ENCODE measurements at places on chromosomes 3 and 15. TPM values are rescaled to one million over a fixed set of nuclear protein-coding genes. Genes with fewer than 3 reads are reported as not detected.

GRCh38 chr3:169618894-169619792 is 44.4 kb downstream of the MECOM start:
- H3K36me3 ChIP-seq = no peaks in the 10 kb centered on the region
- DNase-seq = no peak
- H3K4me1 ChIP-seq = no peaks in the 10 kb centered on the region
- H3K27me3 ChIP-seq = no peaks in the 10 kb centered on the region

- H3K27me3 ChIP-seq = no peaks in the 10 kb centered on the region
- no peaks in the 10 kb centered on the region for H3K36me3 ChIP-seq
- no peaks in the 10 kb centered on the region for H3K4me1 ChIP-seq
- no peak overlapping the region for H3K27ac ChIP-seq
Observed at GRCh38 chr15:99185414-99186130, 63.8 kb downstream of the TTC23 start.

The ITGA11 gene
- not detected for total RNA-seq

DNA sequence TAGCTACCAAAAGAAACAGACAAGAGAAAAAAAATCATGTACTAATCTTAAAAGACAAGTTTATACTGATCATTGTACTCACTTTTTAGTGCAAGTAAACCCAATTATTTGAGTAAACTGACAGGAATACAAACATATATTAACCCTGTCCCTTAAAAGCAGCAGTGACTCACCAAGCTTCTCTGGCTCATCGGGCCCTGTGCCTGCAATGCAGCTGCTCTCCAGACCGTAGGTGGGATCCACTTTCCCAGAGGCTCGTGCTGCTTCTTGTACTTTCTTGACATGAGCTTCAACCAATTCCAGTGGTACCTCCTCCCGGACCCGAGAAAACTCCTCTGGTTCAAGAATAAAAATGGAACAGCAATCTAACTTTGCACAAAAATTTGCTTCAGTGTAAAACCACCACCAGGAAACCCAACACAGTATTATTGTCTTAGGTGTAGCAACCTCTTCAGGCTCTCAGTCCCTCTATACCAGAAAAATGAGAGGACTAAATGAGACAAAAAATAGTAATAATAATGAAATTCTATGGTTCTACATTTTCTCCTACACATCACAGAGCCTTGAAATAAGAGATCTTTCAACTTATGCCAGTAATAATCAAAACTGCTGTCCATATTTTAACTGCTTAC is 82.6 kb upstream of the CSPG5 start:
- H3K27me3 ChIP-seq = no peaks in the 10 kb centered on the region
- H3K4me1 ChIP-seq = no peaks in the 10 kb centered on the region
- no peak overlapping the region for H3K27ac ChIP-seq
- no peak overlapping the region for H3K4me3 ChIP-seq

DNA sequence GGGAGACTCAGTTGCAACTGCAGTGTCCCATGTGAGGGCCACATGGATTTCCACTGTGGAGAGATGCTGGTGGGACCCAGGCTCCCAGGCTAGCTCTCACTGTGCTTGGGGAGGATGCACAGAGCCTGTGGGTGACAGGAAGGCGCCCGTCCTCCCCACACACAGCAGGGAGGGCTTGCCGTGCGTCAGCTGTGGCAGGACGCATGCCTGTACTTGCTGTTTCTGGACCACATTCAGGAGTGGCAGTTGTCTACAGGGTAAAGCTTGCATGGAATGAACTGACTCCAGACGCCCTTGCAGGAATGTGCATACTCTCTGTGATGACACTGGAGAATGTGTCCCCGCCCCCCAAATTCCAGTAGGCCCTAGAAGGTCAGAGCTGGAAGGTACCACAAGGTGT is 63.8 kb upstream of the SNRPA1 start:
- H3K36me3 ChIP-seq = no peaks in the 10 kb centered on the region
- DNase-seq = no peak
- no peaks in the 10 kb centered on the region for H3K27me3 ChIP-seq
- H3K27ac ChIP-seq = no peak overlapping the region
- H3K4me1 ChIP-seq = no peaks in the 10 kb centered on the region
- H3K4me3 ChIP-seq = no peak overlapping the region

GRCh38 chr3:101851072-101851770 is 1.9 kb downstream of the NFKBIZ start:
- 0 out of 2 replicates have a peak, but pooled peaks cover 3% of the 10 kb centered on the region for H3K27me3 ChIP-seq
- H3K4me1 ChIP-seq = peaks cover 18% of the 10 kb centered on the region
- DNase-seq = no peak
- H3K4me3 ChIP-seq = peak overlapping the region; percentile 81

- no peaks in the 10 kb centered on the region for H3K36me3 ChIP-seq
- no peak overlapping the region for H3K4me3 ChIP-seq
- H3K4me1 ChIP-seq = no peaks in the 10 kb centered on the region
- H3K27me3 ChIP-seq = no peaks in the 10 kb centered on the region
- H3K27ac ChIP-seq = no peak overlapping the region
- DNase-seq = no peak
Observed at GRCh38 chr3:62167566-62168262, 205.6 kb downstream of the FEZF2 start.

- H3K4me1 ChIP-seq = no peaks in the 10 kb centered on the region
- no peak overlapping the region for H3K4me3 ChIP-seq
- no peaks in the 10 kb centered on the region for H3K36me3 ChIP-seq
- no peaks in the 10 kb centered on the region for H3K27me3 ChIP-seq
Observed at GRCh38 chr15:94056314-94056713, 175.0 kb upstream of the MCTP2 start.

- H3K27ac ChIP-seq = no peak overlapping the region
- no peaks in the 10 kb centered on the region for H3K4me1 ChIP-seq
- H3K36me3 ChIP-seq = no peaks in the 10 kb centered on the region
- no peak for DNase-seq
Observed at GRCh38 chr3:145865399-145866018, 295.5 kb downstream of the PLOD2 start.

- no peaks in the 10 kb centered on the region for H3K4me1 ChIP-seq
- no peaks in the 10 kb centered on the region for H3K36me3 ChIP-seq
- no peak overlapping the region for H3K27ac ChIP-seq
- H3K4me3 ChIP-seq = no peak overlapping the region
- no peaks in the 10 kb centered on the region for H3K27me3 ChIP-seq
- DNase-seq = no peak
Observed at GRCh38 chr3:182568261-182568660, 225.0 kb upstream of the ATP11B start.

- H3K27me3 ChIP-seq = no peaks in the 10 kb centered on the region
- H3K4me1 ChIP-seq = no peaks in the 10 kb centered on the region
- H3K4me3 ChIP-seq = no peak overlapping the region
- no peak overlapping the region for H3K27ac ChIP-seq
- H3K36me3 ChIP-seq = no peaks in the 10 kb centered on the region
Observed at GRCh38 chr15:81092559-81092902, 41.5 kb upstream of the CFAP161 start.
